T1000 (cell line): ENCODE measurements at places on chromosomes 1 and 21.
A peak's percentile ranks its signal among the peaks of the same experiment; 100 is the strongest.

- DNase-seq, result no peak
These were observed 239.1 kb upstream of the FGGY start for GRCh38 chr1:59057796-59058195.

DNA sequence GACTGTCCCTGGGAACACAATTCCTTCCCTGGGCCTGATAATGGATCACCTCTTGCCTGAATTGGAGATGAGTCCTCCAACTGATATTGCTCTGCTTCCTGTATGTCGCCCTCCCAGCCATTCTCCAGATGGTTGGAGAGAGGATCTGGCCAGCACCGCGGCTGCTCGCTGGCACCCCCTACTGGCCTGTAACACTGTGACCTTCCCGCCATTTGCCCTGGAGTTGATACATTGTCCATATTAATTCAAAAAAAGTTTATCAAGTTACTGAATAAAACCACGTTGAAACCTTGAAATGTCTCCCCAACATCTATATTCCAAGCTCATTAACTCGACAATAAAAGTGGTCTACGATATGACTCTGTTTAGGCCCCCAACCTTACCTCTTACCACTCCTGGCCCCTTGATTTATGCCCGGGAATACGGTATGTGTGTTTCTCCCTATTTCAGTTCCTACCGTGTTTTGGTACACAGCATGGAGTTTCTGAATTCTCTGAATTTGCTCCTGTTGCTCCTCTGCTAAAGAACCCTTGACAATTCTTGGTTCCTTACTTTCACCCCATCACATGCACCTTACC lies 241.8 kb upstream of the KIAA0040 start:
- DNase-seq, result no peak

- DNase-seq, result no peak
These were observed 75.5 kb downstream of the ADAMTS1 start for GRCh38 chr21:26769613-26770188.

- no peak for DNase-seq
These were observed 38.4 kb upstream of the RBM34 start for GRCh38 chr1:235199441-235199840.

GRCh38 chr1:182453631-182454030 lies 3.7 kb downstream of the RGSL1 start:
- no peak for DNase-seq

GRCh38 chr1:152109231-152109997 lies 5.8 kb downstream of the TCHH start:
- DNase-seq, result no peak

- DNase-seq, result no peak
These were observed 3.2 kb upstream of the SPRR1A start for GRCh38 chr1:152980676-152981075.

DNA sequence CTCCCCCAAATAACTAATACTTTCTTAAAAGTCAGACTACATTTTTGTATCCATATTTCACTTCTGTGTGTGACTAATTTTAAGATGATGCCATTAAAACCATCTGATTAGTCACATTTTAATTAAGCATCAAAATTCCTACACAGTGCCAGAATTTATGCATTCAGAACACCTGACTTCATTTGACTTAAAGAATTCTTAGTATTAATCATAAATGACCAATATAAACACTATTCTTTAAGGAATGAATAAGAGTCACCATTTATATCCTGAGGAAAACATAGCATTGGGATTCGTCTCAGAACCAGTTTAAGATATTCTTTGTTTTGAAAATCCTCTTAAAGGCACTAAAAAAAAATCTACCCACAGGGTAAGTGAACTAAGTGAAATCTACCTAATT lies 37.0 kb downstream of the TM2D1 start:
- DNase-seq, result no peak

- no peak for DNase-seq
These were observed 51.1 kb upstream of the CTTNBP2NL start for GRCh38 chr1:112344754-112345423.

DNA sequence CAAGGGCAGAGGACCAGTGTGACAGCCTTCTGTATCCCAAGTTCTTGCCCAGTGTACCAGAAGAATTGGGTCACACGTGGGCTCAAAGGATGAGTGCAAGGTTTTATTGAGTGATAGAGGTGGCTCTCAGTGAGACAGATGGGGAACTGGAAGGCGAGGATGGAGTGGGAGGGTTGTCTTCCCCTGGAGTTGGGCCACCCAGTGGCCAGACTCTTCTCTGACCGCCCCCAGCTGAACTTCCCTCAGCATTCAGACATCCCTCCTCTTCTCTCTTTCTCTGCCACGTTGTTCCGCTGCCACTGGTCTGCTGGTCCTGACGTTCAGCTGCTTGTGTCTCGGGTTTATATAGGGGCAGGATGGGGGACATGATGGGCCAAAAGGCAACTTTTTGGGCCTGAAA lies 150.1 kb upstream of the IVNS1ABP start:
- no peak for DNase-seq

- peak; percentile 71 for DNase-seq
These were observed 27.5 kb downstream of the TBX15 start for GRCh38 chr1:118960567-118961136.

GRCh38 chr1:111032295-111032897 lies 68.7 kb upstream of the LRIF1 start:
- DNase-seq, result no peak

DNA sequence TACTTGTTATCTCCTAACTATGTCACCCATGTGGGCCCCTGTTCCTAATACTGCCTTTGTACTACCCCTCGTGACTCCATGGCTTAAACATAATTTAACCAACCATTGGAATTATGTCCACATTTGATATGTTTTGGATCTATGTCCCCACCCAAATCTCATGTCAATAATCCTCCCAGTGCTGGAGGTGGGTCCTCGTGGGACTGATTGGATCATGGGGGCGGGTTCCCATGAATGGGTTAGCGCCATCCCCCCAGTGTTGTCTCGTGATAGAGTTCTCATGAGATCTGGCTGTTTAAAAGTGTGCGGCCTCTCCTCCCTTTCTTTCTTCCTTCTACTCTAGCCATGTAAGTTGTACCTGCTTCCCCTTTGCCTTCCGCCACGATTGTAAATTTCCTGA lies 9.8 kb downstream of the CBR1 start:
- no peak for DNase-seq

DNA sequence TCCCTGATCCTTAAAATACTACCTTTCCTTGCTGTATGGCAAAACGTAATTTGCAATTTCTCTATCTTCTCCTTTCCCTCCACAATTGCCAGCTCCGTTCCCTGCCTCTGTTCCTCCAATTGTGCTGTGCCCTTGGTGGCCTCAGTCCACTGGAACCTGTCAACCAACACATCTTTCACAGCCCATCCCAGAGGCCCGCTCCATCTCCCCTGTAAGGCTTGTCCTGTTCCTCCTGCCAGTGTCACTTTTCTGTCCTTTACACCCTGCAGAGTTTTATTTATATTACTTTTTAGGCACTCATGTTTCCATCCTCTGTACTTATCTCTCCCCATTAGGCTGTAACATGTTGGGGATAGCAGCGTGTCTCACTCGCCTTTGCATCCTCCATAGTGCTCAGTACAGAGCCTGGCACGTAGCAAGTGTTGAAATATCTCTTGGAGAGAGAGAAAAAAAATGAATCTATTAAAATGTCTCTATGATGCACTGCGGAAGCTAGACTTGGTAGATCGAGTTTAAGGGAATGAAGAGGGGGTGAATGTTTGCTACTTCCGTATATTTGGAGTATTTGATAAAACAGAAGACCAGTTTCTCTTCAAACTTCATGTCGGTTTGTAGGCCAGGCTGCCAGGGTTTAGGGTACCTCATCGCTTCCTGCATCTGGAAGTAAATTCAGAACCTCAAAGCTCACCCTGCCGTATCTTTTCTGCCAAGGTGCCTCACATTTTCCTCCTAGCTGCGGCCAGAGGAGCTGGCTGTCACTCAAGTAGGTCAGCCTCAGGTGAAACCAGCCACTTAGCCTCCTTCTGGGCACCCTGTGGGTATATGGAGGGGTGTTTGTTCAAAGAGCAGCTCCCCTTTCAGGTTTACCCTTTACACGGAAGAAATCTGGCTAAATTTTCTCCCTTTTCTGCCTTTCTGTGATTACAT lies 303.8 kb downstream of the TM2D1 start:
- DNase-seq, result no peak

GRCh38 chr1:22662986-22663408 lies 10.0 kb downstream of the C1QB start:
- DNase-seq, result no peak

- DNase-seq, result no peak
These were observed 30.6 kb downstream of the GNAI3 start for GRCh38 chr1:109578947-109579443.

DNA sequence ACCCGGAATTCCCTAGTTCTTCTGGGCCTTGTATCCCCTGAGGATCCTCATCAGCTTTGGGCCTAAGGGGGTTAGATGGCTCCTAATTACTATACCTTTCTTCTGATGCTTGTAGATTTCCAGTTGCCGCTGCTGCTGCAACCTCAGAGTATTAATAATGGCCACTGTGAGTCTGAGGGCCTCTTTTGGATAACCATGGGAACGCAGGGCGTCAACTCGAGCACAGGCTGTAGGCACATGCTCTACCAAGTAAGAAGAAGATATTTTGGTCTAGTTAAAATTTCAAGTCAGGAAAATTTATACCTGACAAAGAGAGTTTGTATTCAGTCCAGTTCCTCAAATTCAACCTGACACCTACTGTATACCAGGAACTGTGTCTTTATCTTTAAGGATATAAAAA lies 28.2 kb downstream of the UROD start:
- DNase-seq, result no peak

DNA sequence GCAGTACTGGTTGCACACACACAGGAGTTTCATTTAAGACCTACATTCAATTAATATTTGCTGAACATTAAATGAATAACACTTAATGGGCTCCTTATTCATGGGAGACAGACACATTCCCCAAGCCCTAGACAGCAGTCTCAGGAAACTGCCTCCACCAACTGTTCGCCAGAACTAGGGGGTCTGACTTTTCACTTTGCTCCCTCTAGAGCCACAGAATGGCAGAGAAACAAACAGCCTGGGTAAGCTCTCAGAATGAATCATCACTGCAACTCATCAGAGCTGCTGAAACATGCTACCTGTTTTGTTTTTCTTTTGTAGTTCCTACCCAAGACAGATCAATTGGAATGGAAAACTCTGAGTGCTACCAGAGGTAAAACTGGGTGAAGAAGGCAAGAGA lies 31.7 kb downstream of the ELK4 start:
- DNase-seq, result no peak

GRCh38 chr1:116886291-116886878 lies 23.3 kb upstream of the PTGFRN start:
- DNase-seq, result no peak

- no peak for DNase-seq
These were observed 2.2 kb upstream of the G0S2 start for GRCh38 chr1:209672705-209673630.

DNA sequence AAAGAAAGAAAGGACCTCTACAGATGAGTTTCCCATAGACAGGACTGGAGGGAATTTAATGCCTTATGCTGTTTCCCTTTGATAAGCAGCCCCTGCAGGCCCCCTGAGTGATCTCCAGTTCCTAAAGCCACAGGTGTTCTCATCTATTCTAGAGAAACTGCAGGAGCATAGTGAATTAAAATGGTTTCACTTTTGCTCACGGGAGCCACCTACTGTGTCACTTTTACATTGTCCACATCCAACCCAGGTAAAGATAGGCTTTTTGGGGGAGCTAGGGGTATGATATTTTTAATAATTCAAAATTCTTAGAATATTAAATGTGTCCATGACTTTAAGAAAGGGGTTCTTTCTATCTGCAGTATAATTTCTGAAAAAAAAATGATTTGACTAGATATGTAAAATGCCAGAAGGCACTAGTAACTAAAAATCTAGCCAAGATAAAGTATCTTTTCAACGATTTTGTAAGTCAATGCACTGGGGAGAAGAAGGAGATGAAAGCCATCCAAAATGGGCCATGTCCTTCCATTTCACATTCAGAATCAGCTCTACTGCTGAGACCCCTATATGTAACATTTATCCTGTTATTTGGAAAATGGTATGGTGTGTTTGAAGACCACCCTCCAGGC lies 267.3 kb upstream of the DUSP10 start:
- no peak for DNase-seq

- DNase-seq, result no peak
These were observed 9.8 kb downstream of the MX2 start for GRCh38 chr21:41371685-41372030.

DNA sequence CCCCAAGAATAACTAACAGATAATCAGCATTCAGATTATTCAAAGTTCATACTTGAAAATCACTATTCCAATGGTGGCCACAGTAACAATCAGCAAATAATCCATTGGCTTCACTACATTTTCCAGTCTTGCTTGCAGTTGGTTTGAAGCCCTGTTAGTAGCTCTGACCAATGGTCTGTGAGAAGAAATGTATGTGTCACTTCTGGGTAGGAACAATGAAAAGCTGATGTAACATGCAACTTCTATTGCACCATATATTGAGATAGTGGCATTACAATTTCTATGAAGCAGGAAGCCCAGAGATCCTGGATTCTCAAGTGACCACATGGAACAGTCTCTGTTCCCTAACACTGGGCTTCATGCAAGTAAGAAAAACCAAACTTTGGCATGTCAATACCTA lies 250.9 kb upstream of the DAB1 start:
- DNase-seq, result no peak

GRCh38 chr1:110233861-110234260 lies 23.7 kb downstream of the KCNC4 start:
- DNase-seq, result no peak

DNA sequence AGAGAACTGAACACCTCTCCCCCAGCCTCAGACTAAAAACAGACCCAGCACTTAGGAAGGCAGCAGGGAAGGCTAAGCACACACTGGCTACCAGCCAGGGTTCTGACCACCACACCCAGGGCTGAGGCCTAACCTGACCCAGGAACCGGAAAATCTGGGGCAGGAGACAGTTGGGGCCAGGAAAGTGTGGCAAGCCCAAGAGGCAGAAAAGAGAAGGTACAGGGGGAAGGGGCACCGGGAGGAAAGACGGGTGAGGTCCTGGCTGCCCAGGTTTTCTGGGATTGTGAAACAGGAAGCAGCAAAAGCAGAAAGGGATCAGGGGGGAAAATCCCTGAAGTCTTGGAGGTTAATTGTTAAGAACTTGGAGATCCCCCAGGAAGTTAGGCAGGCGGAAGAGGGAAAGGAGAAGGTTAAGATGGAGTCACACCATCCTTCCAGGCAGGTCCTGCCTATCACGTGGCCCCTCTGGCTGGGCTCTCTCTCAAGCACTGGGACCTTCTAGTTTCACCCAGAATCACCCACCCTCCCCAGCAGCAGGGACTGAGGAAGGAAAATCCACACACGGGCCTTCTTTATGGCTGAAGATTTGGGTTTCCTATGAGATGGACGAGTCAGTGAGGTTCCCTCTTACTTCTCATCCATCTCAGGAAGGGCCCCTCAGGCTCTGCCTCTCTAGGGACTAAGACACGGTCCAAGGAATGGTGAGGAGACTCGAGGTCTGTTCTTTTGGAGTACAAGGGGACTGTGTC lies 2.6 kb downstream of the HDGF start:
- no peak for DNase-seq

DNA sequence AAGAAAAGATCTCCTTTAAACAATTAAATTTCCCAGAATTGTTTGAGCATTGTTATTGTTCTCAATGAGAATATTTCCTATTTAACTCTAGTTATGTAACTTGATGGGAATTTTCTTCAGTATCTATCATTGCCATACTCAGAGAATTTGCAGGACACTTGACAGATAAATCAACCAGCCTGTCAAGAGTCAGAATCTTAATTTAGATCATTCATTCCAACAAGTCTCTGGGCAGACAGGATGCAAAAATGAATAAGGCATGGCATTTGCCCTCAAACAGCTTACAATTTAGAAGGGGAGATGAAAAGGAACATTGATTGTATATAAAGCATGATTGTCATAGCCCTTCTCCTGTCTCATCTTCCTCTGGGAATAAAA lies 7.3 kb upstream of the DISC1 start:
- no peak for DNase-seq

GRCh38 chr1:51960262-51960661 lies 30.2 kb downstream of the RAB3B start:
- no peak for DNase-seq
